D721Med (cell line): ENCODE measurements at places on chromosomes 4 and X.

DNA sequence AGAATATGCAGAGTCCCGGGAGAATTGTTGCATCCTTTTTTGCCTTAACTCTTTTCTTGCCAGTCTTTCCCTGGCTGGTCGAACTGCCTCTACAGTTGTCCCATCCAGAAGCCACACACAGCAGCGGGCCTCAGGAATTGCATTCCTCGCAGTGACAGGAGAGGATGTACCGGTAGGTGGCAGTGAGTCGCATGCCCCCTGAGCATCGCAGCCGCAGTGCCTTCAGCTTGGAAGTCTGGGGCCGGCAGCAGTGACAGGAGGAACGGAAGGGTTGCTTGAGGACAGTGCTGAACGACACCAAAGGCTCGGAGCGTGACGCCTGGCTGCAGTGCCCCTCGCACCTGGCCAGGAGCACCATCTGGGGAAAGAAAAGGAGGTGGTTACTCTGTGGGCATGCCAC lies 23.5 kb downstream of the NDP start:
- DNase-seq, result no peak

DNA sequence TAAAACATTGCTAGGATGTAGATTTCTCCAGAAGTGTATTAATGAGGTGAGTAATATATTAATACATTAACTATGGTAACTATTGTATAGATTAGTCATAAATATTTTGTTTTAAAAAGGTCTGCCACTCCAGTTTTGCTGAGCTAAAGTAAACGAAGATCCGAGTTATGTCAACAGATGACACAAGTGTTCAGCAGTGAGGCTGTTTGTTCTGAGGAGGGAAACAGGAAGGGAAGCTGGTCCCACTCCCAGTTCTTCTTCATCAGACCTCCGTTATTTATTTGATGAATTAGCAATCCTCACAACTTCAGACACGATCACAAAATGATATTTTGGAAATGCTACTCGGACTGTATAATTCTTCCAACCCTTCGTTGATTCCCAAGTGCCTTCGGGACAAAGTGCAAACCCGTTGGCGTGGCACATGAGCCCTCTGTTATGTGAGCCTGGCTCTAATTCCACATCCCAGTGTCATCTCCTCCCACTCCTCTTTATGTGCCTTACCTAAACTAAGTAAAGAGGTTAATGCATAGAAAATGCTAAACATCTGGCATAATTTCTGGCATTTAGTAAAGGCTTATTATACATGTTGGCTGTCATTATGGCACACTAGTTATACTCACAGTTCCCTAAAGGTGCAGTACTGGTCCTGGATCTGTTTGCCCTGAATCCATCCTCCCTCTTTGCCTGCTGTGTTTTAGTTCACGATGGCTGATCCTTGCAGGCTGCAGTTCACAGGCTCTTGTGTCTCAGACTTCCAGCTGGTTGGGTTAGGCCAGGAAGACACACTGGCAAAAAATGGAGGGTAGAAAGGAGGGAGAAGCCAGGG lies 190.6 kb upstream of the LNX1 start:
- no peak for DNase-seq

GRCh38 chrX:41526925-41527324 lies 79.8 kb downstream of the NYX start:
- no peak for DNase-seq

DNA sequence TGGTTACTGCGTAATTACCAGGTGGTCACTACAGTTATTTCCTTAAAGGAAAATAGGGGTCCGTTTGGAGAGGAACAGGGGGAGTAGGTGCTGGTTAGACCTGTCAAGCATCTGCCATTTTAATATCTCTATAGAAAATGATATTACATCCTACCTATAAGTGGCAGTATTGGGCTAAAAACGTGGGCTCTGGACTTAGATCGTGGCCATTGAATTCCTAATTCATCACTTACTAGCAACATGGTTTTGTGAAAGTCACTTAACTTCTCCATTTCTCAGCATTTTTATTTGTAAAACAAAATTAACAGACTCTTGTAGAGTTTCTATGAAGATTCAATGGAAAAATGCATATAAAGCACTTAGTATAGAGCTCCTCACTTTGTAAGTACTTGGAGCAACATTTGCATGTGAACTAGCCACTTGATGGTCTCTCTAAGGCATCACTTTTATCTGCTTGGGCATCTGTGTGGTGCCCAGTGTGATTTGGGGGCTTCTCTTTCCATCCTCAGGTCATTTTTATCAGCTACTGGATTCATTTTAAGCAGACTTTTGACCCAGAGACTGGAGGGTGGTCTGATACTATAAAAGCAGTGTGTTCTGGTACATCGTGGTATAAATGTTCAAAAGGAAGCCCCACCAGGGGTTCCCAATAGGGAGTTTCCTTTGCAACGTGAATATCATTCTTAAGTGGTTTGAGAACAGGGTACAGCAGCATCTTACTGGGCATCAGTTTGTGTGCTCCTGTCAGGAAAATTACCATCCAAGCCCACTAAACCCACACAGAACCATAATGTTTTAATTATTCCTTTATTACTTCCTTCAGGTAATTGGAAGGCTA lies 42.7 kb upstream of the RASSF6 start:
- DNase-seq, result no peak

- no peak for DNase-seq
These were observed 76.5 kb upstream of the SMARCAD1 start for GRCh38 chr4:94131212-94131611.

DNA sequence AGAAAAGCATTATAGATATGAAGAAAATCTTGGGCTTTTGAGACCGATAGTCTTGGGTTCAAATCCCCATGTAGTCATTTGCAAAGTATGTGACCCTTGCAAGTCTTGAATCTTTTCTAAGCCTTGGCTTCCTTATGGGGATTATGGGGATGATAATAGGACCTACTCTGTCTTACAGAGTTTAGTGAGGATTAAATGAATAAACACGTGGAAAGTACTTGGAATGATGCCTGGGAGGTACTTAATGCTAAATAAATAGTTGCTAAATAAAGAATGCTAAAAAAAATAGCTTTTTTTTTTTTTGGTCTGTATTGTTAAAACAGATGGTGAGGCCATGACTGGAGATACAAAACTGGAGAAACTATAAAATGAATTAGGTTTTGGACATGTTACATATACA lies 292.7 kb downstream of the GPAT3 start:
- DNase-seq, result no peak

GRCh38 chr4:81235982-81236749 lies 21.1 kb upstream of the PRKG2 start:
- no peak for DNase-seq

DNA sequence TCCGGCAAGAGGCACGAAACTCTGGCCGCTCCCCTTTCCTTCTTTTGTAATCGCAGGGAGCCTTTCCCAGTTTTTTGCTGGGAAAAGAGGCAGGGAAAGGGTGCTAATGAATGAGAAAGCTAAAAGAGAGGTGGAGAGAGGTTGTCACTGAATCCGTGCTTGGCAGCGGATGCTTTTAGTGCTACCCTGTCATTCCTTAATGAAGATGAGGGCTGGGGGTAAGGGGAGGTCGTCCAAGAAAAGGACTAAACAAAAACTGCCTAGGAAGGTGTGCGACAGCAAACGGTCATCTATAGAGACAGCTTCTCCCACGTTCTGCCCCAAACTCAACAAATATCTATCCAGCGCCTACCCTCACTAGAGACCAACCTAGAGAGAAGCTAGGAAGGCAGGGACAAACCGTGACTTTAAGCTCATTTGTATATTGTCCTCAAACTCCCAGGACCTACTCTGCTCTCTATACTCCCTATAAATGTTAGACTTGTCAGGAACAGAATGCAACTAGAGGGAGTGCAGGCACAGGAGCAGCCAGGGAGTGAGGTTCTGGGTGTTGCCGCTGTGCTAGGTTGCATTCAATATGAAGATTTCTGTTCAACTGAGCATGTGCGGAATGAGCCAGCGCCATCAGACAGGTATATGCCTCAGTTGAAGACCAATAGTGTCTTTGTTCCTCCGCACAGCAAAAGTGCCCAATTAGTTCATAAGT lies 777 bp upstream of the CASK start:
- DNase-seq, result no peak

DNA sequence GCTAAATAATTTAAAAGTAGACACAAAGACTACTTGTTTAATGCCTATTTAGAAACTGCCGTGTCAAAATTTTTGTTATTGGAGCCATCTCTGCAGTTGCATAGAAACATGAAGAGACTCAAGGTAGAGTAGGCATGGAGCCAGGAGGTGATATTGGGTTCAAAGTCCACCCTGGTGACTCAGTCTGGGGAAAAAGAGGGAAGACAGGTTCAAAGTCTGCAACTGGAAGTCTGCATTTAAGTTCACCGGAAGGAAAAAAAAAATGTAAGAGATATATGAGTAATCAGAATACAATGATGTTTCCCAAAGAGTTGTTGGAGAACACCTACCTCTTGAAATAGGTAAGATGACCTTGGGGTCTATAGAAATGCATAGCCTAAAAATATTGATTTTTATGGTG lies 67.4 kb upstream of the QRFPR start:
- no peak for DNase-seq

DNA sequence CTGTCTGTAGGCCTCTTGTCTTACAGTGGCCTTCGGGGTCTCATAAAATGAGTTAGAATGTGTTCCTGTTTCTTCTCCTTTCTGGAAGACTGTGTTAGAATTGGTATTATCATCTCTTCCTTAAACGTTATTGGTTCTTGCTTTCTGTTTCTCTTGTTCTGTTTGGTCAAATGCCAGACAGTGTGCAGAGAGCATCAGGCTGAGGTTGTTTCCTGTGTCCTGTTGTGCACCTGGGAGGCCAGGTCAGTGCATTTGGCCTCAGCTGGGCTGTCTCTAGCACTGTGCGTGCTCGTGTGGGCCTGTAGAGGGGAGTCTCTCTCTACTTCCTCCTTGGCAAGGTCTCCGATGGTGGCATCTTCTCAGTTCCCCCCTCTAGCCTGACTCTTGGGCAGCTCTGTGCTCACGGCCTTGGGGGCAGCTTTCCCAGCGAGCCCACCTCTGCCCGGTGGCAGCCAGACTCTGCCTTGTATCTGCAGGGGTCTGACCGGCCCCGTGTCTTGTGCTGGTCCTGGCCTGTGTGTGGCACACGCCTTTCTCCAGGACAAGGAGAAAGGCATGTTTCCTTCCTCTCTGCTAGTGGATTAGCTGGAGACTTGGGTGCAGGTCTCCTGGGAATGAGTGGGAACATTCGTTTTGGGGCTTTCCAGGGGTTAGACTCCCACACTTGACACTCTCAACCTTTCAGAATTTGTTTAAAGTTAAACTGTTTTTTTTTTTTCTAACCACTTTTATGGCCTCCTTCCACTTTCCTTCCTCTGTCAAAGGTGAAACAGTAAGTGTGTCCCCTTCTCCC lies 62.3 kb downstream of the FAM193A start:
- DNase-seq, result no peak

DNA sequence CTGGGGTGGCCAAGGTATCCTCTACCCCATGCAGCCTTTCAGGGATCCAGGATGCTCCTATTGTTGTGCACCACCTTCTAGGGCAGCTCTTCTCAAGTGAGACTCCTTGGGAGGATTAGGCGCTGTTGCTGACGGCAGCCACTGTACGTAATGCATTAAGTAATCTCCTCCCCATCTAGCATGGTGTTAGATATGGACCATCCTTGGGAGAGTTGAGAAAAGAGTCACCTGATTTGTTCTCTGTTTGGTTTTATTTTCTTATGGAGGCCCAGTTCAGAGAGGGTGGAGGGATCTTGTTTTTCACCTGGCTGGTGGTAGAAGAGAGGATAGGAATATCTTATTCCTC lies 46.4 kb downstream of the GYG2 start:
- DNase-seq, result no peak

DNA sequence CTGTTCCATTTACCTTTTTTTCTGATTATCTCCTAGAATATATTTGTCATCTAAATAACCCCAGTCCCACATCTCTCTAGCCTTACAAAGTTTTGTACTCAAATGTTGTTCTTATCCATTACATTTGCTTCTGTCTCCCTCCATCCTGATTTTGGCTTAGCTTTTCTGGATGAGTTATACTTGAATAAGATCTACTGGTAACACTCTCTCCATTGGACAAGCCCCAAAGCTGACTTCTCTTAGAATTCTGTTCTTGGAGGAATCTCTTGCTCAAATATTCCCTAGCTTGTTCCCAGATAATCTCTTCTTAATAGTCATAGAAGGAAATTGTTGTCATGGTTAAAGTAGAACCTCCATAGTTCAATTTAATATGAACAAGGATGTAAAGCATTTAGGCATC lies 115.5 kb upstream of the HS3ST1 start:
- DNase-seq, result no peak

DNA sequence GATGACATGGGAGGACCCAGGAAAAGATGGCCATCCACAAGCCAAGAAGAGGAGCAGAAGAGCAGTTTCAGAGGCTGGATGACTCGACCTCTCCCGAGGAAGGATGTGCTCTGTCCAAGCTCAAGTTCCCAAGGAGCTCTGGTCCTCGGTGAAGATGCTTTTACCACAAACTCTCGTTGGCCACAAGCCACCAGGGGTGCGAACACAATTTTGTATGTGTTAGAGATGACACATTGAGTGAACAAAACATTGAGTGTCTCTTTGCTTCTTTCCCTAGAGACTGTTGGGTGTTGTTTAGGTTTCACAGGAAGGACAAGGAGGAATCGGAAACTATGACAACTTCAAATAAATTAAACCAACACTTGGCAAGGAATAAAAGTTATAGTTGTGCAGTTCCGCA lies 26.3 kb downstream of the FGFBP1 start:
- DNase-seq, result no peak

DNA sequence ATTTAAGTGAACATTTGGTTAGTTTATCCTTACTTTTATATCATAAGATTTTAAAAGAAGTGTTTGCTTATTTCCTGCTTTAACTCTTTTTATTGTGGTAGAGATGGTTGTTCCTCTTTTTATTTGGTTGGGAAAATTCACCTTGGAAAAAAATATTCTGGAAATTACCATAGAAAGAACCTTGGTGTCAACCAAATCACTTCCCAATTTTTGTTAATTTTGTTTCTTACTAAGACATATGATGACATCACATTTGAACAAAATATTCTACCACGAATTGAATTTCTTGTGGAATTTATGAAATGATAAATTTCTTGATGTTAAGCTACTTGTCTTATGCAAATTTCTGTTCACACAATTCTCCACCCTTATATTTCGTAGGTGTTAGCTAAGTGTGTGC lies 33.7 kb downstream of the LAMTOR3 start:
- no peak for DNase-seq

GRCh38 chr4:168699224-168699878 lies 202.5 kb downstream of the PALLD start:
- no peak for DNase-seq

- DNase-seq, result no peak
These were observed 419.8 kb downstream of the GALNTL6 start for GRCh38 chr4:172232966-172233365.

- no peak for DNase-seq
These were observed 73.7 kb upstream of the ACSL1 start for GRCh38 chr4:184899261-184900134.

DNA sequence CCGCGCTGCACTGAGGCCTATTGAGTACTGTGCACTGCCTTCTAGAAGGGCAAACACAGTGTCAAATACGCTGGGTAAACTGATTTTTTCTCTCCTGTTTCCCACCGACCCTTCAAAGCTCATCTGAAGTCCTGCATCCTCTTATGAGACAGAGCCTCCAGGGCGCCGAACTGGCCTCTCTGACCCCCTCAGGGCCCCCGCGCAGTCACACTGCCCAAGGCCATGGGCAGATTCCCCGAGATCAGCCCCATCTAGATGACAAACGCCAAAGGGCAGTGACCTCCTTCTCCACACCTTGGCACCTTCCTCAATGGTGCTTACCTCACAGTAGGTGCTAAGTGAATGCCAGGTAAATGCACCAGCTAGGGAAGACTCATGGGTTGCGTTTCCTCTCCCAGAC lies 34.4 kb downstream of the CHST7 start:
- no peak for DNase-seq
